ENCODE measurements at places on chromosomes 2 and 18.

- no peak for DNase-seq
These were observed 35.0 kb downstream of the PIKFYVE start for GRCh38 chr2:208300847-208301618.

GRCh38 chr18:76806301-76806700 lies 16.1 kb upstream of the ZNF236 start:
- no peak for DNase-seq

GRCh38 chr2:216863946-216864345 lies 4.1 kb upstream of the TNP1 start:
- no peak for DNase-seq

DNA sequence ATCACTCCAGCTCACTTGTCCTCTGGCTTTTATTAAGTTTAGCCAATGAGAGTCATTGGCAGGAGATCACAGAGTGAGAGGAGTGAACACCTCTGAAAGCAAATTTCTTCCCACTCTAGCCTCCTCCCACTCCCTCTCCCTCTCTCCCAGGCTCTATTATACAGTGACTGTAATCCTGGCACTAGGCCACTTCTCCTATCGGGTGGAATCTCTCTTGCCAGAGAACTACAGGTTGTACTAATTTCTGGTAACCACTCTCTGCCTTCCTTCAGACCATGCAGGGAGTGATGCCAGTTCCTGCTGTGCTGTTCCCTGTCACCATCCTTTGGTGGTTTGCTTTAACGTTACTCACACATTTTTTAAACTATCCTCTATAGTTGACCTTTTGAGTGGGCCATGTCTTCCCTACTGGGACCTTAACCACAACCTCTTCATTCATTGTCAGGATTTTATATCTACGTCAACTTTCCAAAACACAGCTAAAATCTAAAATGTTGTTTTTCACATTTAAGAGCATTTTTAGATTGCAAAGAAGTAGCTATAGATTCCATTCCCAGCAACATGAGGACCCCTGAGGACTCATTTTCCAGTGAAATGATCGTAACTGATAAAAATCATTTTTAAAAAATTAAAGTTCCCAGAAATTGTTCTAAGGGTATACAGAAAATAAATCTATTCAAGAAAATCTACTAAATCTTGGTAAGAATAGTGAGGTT lies 217.1 kb downstream of the MREG start:
- no peak for DNase-seq

- no peak for DNase-seq
These were observed 916 bp downstream of the TNFRSF11A start for GRCh38 chr18:62325806-62326645.

DNA sequence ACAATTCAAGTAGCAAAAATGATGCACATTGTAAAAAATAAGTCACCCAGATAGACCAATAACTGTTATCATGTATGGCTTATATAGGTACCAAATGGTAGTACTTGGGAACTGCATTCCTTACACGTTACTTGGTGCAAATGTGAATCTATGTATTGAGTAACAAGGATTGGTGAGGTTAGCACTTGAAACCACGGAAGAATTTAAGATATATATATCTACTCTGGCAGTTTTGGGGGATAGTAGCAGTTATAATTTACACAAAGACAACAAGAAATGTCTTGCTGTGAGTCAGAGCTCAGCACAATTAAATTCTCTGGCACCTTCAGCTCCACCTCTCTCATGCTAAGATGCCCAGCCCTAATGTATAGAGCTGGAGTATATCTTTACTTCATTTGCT lies 359.4 kb upstream of the RAB12 start:
- no peak for DNase-seq

Data from CD4-positive, alpha-beta T cell treated with Interleukin-2 at 100 ng/mL for 4 hours (primary cell).